Dermis blood vessel endothelial cell (primary cell): ENCODE measurements at places on chromosomes 6 and 20. TPM values are rescaled to one million over a fixed set of nuclear protein-coding genes. Genes with fewer than 3 reads are reported as not detected.

Gene HSPA1L
- 0.51 and 0.85 TPM in 2 replicates for total RNA-seq

Gene SNAI1
- 1.5 TPM in 2 replicates for total RNA-seq

Gene LPA
- not detected in 2 replicates for total RNA-seq

Gene SYCP2L
- total RNA-seq, result 0.17 TPM in 1 of 2 replicates, not detected in the other

Gene PRR18
- not detected in 2 replicates for total RNA-seq

Gene PKIG
- 177 and 275 TPM in 2 replicates for total RNA-seq

Gene HMGCLL1
- total RNA-seq, result not detected in 2 replicates

Gene PROKR2
- not detected in 2 replicates for total RNA-seq

Gene POU5F1
- 0.68 TPM in 1 of 2 replicates, not detected in the other for total RNA-seq

Gene EPHA7
- total RNA-seq, result under 0.01 TPM in 2 replicates

Gene SAYSD1
- total RNA-seq, result 8.5 and 14.0 TPM in 2 replicates

Gene SLC17A9
- total RNA-seq, result 9.0 and 11.8 TPM in 2 replicates

Gene VEGFA
- 5.8 and 10.9 TPM in 2 replicates for total RNA-seq

Gene GINS1
- total RNA-seq, result 10.4 and 20.8 TPM in 2 replicates

Gene CCM2L
- total RNA-seq, result 31.1 and 35.5 TPM in 2 replicates

Gene SLPI
- 0.70 and 2.0 TPM in 2 replicates for total RNA-seq

Gene LAMA5
- total RNA-seq, result 55.8 and 127 TPM in 2 replicates

Gene DPPA5
- total RNA-seq, result not detected in 2 replicates

Gene GJA10
- total RNA-seq, result not detected in 2 replicates

Gene ALDH8A1
- total RNA-seq, result 0.37 and 0.51 TPM in 2 replicates

Gene NOL7
- 72.8 and 75.2 TPM in 2 replicates for total RNA-seq

Gene CLIC5
- total RNA-seq, result under 0.01 and 0.09 TPM in 2 replicates

Gene OPN5
- total RNA-seq, result not detected in 2 replicates

Gene RIPOR3
- total RNA-seq, result 0.68 TPM in 1 of 2 replicates, not detected in the other

Gene TBX18
- total RNA-seq, result 0.68 and 1.7 TPM in 2 replicates

Gene MTFR2
- 1.2 and 3.4 TPM in 2 replicates for total RNA-seq

Gene SMOC2
- not detected in 2 replicates for total RNA-seq

Gene SLC22A3
- under 0.01 TPM in 1 of 2 replicates, not detected in the other for total RNA-seq

Gene CLPSL1
- total RNA-seq, result not detected in 2 replicates

Gene RAMACL
- 2.9 and 6.6 TPM in 2 replicates for total RNA-seq

Gene PRL
- total RNA-seq, result not detected in 2 replicates

Gene CASP8AP2
- total RNA-seq, result 17.4 and 21.1 TPM in 2 replicates

Gene RAB44
- under 0.01 TPM in 1 of 2 replicates, not detected in the other for total RNA-seq
